Frontal cortex (tissue), 4 donors: ENCODE measurements at places on chromosomes 5 and 9.

GRCh38 chr9:9214066-9214465, 1398.7 kb downstream of the PTPRD start:
- no peak for DNase-seq

DNA sequence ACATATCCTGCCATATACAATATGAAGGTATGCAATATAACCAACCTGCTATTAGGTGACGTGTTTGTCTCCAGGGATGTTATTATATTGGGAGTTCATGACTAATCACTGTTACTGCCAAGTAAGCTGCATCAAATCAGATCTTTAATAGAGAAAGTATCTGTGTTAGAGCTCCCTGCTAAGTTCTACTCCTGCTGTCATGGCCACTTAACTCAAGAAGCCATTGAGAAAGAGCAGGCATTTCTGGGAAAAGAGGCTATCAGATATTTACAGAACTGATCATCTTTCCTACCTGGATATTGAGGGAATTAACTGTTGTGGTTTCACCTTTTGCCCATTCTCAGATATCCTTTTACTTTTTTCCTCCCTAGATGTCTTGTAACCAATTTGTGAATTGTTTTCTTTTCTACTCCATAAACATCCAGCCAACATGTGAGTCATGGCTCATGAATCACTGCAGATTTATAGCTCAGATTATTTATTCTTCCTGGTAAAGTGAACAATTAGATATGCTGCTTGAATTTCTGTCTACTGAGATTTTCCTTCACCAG, 634.8 kb upstream of the FAM174A start:
- no peak for DNase-seq

- no peak for DNase-seq
These were observed 522 bp downstream of the BHMT start for GRCh38 chr5:79111960-79112702.

DNA sequence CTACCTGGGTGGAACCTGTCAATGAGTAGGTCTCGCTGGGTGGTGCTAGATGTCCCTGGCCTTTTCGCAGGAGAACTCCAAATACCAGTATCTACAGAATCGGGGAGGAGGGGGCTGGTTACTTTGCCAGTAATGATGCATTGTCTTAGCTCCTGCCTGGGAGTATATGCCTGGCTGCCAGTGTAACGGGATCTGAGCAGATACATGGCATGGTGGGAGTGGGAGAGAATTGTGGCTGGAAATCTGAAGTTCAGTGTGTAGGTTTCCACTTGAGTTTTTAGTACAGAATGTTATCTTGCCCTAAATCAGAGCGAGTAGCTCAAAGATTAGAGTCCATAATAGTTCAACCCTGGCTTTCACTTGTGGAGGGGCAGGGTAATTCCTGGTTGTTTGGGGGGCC, 38.0 kb upstream of the FANCC start:
- no peak for DNase-seq

GRCh38 chr9:83296123-83296522, 233.2 kb upstream of the RASEF start:
- no peak for DNase-seq

GRCh38 chr9:87390361-87390760, 107.3 kb upstream of the DAPK1 start:
- DNase-seq, result no peak

- DNase-seq, result no peak
These were observed 5.2 kb upstream of the SLC22A5 start for GRCh38 chr5:132364319-132364718.

DNA sequence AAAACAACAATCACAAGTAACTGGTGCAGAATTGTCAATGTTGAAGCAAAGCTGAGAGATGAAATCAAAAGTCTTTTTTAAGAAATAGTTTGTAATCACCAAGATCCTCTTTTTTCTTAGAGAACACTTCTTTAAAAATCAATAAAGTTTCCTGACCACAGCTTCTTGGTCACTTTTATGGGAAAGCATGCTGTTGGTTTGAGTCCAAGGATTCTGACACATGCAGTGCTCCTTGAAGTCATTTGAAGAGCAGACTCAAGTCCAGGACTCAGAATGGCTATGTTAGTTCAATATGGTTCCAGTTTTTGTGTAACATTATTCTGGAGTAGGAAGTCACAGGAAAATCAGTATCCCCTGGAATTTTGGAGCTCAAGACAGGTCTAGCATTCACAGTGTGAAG, 480.6 kb downstream of the NR2F1-AS1 start:
- DNase-seq, result no peak

- no peak for DNase-seq
These were observed 147.5 kb downstream of the CSNK1G3 start for GRCh38 chr5:123659495-123659894.

DNA sequence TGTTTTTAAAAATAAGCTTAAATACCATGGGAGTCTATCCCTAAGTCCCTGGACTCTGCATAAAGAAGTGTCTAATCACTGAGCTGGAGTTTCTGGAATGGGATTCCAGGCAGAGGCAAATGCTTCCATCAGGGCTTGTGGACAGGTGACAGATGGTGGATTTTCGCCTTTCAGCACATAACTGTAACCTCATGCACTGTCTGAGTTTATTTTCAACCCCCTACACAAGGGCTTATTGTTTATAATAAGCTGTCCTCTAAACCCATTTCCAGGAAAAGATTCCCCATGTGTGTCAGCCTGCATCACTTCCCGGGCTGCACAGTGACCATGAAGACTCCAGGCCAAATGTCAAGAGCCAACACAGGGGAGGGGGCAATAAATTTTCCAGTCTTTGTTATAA, 264.0 kb downstream of the PIK3R1 start:
- no peak for DNase-seq

DNA sequence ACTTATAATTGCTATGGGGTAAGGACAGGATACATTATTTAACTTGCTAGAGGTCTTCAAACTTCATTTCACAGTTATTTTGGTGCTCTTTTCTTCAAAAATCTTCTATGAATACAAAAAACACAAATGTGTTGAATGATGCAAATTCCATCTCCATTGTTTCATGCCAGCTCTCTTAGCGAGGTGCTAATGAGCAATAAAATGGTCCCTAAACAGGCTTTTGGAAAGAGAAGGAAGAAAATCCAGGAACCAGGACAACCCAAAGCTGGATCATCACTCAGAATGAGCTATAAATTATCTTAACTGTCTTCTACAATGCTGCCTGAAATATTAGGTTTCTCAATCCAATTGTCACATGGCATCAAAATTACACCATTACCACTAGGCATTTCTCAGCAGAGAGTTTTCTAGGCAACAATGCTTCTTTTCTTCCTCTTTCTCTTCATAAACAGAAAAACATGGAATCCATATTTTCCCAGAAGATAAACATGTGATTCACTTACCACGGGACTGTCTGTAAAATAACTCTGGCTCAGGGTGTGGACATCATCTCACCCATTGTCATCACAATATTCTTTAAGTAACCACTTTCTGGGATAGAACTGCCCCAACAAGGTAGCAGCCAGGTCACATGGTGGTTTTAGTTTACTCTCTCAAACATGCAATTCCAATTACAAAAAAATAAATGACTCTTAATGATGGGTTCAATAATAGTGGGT, 249.4 kb downstream of the NPR3 start:
- DNase-seq, result no peak

GRCh38 chr5:178232124-178232919, at the start of gene PHYKPL:
PHYKPL (minus strand) TSS chr5:178232802; CDS start chr5:178232550, 252 bp downstream.
- DNase-seq, result peak; percentile 77

DNA sequence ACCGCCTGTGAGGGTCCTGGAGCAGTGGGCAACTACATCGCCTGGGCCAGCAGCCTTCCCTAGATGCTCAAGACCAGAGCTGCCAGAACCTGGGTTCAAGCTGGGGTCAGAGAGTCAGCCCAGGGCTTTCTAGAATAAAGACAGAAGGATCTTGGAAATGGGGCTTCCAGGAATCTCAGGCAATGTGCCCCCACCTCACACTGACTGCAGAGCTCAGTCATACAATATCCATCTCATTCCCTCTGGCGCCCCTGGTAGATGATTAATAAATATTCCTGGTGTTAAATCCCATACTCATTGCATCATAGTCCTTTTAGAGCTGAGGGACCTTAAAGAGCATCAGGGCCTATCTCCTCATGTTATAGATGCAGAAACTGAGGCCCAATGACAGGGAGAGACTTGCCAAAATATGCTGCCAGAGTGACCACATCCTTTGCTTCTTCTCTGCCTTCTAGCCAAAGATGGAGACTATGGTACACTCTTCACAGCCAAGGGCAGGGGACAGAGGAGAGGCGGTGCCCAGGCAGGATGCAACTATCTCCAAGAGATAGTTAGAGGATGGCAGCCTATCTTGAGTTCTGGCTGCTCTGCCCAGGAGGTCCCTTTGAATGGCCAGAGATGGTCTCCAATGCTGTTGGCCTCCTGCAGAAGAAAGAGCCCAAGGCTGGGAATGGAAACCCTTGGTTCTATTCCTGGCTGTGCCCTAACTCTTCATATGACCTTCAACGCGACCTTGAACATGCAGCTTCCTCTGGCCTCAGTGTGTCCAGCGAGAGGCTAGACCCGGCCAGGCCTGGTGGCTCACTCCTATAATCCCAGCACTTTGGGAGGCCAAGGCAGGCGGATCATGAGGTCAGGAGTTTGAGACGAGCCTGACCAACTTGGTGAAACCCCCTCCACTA, 36.2 kb upstream of the IL17B start:
- DNase-seq, result no peak

DNA sequence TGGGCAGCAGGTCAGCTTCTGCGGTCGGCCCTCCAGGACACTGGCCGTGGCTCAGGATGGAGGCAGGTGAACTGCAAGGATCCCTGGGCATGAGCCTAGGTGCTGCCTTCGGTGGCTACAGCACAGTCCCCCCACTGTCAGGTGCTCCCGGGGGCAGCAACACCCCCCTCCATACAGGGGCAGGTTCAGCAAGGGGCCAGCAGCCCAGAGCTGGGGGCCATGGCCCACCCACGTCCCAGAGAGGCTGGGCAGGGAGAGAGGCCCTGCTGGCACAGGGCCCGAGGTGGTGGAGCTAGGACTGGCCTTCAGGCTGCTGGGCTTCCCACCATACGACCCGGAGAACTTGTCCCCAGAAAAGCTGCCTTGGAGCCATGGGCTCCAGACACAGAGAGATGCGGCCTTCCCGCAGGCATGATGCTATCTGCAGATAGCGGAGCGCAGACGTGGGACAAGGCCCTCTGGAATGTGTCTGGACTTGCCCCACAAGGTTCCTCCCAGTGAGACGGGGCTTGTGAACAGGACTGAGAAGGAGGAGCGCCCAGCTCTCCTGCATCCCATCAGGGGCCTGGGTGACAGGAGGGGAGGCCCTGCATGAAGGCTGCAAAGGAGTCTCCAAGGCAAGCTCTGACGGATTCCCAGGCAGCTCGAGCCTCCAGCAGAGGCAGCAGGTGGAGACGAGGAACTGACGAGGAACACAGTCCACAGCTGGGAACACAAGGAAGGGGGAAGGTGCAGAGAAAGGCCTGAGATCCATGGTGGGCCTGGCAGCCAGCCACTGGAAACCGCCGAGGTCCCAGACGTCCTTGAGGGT, 111.1 kb downstream of the VAV2 start:
- DNase-seq, result no peak

DNA sequence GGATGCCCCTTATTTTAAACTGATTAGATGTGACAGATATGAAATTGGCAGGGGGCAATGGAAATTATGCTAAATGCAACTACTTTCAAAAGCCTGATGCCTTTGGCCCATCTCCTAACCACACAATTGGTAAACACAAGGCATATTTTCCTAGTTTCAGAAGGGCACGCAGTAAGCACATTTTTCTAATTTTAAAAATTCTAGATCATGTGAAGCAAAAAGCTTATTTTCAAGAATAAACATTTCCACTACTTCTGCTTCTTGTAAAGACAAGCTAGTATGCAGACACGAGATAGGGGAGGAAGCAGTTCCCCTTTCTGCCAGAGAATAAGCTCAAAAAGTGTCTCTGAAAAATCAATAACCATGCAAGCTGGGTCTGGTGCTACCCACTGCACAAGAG, 67.7 kb downstream of the ABCA1 start:
- DNase-seq, result no peak

- no peak for DNase-seq
These were observed 88.1 kb upstream of the RETREG1 start for GRCh38 chr5:16704945-16705344.

- DNase-seq, result no peak
These were observed 20.4 kb downstream of the FOXI1 start for GRCh38 chr5:170126061-170126460.

DNA sequence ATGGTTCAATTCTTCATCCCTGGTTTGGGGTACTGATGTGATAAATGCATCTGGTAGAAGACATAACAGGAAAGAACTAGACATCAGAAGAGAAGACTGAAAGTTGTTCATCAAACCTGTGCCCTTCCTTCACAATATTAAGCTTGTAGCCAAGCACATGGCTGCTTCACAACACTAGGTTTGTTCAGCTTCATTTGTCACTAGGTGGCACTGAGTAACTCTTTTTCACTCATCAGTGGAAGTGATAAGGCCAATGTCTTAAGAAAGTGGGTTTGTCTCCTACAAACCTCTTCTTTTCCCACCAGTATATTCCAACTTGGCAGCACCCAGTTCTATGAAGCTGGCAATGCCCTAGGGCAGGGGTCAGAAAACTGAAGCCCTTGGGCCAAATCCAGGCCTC, 26.9 kb downstream of the ZNF484 start:
- no peak for DNase-seq

GRCh38 chr9:80146466-80146865, 574.7 kb downstream of the TLE4 start:
- no peak for DNase-seq

GRCh38 chr9:107283623-107284616, 841 bp downstream of the RAD23B start:
- DNase-seq, result no peak

DNA sequence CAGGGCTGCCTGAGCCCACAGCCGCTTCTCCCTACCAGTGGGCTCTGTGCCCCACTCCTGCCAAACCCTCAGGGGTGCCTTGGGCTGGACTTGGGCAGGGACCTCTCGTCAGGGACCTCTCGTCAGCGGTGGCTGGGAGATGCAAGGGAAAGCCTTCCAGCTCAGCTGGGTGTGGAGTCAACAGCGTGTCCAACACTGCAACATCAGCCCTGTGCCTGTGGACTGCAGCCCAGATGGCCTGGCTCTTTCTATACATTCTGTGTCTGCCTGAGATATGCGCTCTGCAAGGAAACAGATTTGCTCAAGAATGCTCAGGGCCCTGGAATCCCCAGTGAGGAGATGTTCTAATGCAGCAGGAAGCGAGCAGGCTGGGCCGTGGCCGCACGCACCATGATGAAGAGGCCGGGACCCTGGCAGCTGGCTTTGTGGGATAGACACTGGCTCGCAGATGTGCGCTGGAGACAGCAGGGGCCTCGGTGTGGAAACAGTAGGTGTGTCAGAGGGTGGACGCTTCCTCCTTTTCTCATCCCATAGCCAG, 85.0 kb upstream of the COL5A1 start:
- no peak for DNase-seq

- DNase-seq, result no peak
These were observed 33.4 kb downstream of the VAV2 start for GRCh38 chr9:133958756-133959155.

GRCh38 chr9:36218011-36218410, 27.3 kb downstream of the CLTA start:
- no peak for DNase-seq

DNA sequence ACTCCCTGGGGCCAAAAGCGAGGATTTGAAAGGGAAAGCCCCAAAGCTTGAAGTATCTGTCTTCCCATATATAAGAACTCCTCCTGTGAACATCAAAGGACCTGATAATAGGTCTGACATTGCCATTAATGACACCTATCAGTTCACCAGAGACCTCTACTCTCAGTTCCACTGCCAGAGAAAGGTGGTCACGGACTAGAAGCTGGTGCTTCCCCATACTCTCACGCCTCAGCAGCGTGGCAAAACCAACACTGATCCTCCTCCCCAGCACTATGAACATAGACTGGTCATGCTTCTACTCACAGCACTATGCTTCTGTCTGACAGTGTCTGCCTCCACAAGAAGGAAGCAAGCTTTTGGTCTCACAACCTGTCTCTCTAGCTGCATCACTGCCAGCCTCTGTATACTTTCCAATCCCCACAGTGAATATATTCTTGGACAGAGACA, 37.9 kb downstream of the NRG2 start:
- DNase-seq, result no peak
